ENCODE measurements at places on chromosomes 4 and X. TPM values are rescaled to one million over a fixed set of nuclear protein-coding genes. Genes with fewer than 3 reads are reported as not detected.

TIMP1 gene
- total RNA-seq: 189 TPM

- peaks cover 33% of the 10 kb centered on the region for H3K4me1 ChIP-seq
- no peaks in the 10 kb centered on the region for H3K27me3 ChIP-seq
- DNase-seq: no peak
- H3K4me3 ChIP-seq: no peak overlapping the region
- H3K36me3 ChIP-seq: no peaks in the 10 kb centered on the region
Measured at GRCh38 chr4:151319490-151319889, 5.9 kb downstream of the SH3D19 start.

TNIP3 gene
- 0.95 TPM for total RNA-seq

DNA sequence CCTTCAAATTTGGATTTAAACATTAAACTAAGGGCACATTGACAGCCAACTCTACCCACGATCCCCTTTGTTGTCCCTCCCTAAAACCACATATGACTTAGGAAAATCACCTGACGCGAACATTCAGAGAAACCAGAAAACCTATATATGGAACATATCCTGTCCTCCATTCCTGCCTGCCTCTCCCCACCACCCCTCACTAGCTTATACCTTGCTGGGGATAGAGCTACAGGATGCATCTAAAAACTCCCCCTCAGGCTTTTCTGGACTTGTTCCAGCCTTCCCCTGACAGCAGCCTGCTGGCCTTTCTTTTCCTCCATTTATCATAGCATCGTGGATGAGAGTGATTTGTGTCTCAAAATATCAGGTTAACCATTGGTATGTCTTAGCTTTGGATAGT, 8.8 kb downstream of the STK26 start:
- DNase-seq: no peak
- no peaks in the 10 kb centered on the region for H3K36me3 ChIP-seq
- no peaks in the 10 kb centered on the region for H3K4me1 ChIP-seq
- no peak overlapping the region for H3K4me3 ChIP-seq
- H3K27ac ChIP-seq: no peak overlapping the region
- H3K27me3 ChIP-seq: no peaks in the 10 kb centered on the region

DNA sequence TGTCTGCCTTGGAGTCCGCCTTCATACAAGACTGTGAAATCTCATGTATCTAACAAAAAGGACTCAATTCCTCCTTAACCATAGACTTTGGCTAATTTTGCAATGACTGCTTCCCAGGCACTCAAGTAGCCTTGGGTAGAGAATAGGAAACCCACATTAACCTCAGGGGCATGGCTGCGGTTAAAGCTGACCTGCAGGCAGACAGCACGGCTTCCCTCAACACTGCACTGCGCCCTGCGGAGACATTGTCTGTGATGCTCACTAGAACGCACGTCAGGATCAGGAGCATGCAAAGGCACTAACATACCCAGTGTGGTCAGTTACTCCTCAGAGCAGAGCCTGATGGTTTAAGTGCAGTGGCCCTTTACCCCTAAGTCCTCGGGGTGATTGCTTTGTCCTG, 10.3 kb upstream of the GPR143 start:
- H3K27me3 ChIP-seq: no peaks in the 10 kb centered on the region
- H3K36me3 ChIP-seq: no peaks in the 10 kb centered on the region
- no peak for DNase-seq

GRCh38 chr4:140174543-140174942, 20.6 kb upstream of the MAML3 start:
- no peaks in the 10 kb centered on the region for H3K36me3 ChIP-seq
- H3K27me3 ChIP-seq: no peaks in the 10 kb centered on the region
- H3K4me3 ChIP-seq: no peak overlapping the region
- H3K27ac ChIP-seq: no peak overlapping the region
- no peak for DNase-seq

DNA sequence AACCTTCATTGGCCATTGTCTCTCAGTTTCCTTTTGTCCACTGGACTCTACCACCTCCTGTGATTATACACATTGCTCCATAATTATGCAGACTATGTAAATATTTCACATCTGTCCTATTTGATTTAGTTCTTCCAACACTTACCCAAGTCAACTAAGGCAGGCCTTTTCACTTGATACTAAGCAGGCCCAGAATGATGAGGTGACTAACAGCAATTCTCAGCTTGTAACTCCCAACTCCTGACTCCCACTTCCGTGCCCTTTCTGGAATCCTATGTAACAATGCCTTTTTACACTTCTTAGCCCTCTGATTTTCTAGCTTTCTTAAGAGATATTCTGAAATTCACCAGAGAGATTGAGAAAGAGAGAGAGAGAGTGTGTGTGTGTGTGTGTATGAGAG, 6.6 kb downstream of the PAK3 start:
- H3K27me3 ChIP-seq: no peaks in the 10 kb centered on the region
- no peaks in the 10 kb centered on the region for H3K4me1 ChIP-seq
- DNase-seq: no peak
- no peaks in the 10 kb centered on the region for H3K36me3 ChIP-seq
- no peak overlapping the region for H3K4me3 ChIP-seq

DNA sequence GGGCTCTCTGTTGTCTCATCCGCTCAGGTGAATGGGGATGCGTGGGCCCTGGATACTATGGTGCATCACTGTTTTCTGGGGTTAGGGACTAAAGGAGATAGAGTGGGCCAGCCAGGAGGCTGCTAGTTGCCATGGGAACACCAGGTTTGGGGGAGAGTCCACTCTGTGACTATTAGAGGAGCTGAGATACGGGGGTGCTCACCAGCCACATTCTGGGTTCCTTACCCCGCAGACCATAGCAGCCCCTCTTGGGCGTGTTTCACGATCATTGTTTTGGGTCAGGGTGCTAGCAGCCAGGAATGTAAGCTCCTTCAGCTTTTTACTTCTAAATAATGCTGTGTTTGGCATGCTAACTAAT, 4.6 kb downstream of the EFNB1 start:
- no peaks in the 10 kb centered on the region for H3K36me3 ChIP-seq
- no peaks in the 10 kb centered on the region for H3K27me3 ChIP-seq
- DNase-seq: no peak
- H3K27ac ChIP-seq: no peak overlapping the region

RENBP gene
- total RNA-seq: 57.0 TPM

GRCh38 chrX:64570204-64570603, 175.0 kb upstream of the MTMR8 start:
- H3K36me3 ChIP-seq: no peaks in the 10 kb centered on the region
- H3K27me3 ChIP-seq: no peaks in the 10 kb centered on the region
- no peaks in the 10 kb centered on the region for H3K4me1 ChIP-seq
- no peak overlapping the region for H3K4me3 ChIP-seq
- no peak overlapping the region for H3K27ac ChIP-seq
- DNase-seq: no peak

- no peak overlapping the region for H3K4me3 ChIP-seq
- no peaks in the 10 kb centered on the region for H3K36me3 ChIP-seq
- H3K27me3 ChIP-seq: no peaks in the 10 kb centered on the region
- DNase-seq: no peak
- H3K4me1 ChIP-seq: no peaks in the 10 kb centered on the region
Measured at GRCh38 chr4:107333518-107333917, 297.4 kb upstream of the DKK2 start.

DNA sequence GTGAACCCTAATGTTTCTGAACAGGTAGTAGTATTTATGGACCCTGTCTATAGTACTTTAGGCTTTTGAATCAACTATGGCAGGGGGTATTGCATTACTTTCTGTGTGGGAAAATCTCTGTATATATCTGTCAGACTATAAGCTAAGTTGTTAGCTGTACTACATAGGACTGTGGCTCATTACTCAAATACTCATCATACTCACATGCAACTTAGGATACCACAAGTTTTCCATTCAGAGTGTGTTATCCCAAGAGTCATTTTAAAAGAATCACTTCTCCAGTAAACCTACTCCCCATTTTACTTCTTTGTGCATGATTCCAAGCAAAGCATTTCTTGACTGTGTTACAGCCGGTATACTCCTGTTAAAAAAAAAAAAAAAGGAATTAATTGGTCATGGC, 95.6 kb downstream of the PHOX2B start:
- no peak for DNase-seq
- no peak overlapping the region for H3K4me3 ChIP-seq
- H3K27me3 ChIP-seq: no peaks in the 10 kb centered on the region
- no peak overlapping the region for H3K27ac ChIP-seq
- H3K4me1 ChIP-seq: peaks cover 19% of the 10 kb centered on the region

DNA sequence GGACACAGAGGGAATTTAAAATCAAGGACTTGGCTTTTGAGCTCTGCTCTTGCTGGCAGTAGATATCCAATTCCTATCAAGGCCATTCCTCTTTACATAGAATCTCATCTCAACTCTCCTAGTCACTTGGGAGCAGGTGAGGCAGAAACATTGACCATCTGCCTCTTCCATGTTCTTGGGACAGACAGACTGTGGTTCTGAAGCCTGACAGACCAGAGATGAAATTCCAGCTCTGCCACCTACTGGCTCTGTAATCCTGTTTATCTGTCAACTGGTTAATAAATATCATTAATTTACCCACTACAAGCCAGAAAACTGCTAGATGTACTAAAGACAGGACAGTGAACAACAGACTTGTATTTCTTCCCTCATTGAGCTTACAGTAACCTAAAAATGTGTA, 300.8 kb downstream of the ADGRL3 start:
- no peaks in the 10 kb centered on the region for H3K27me3 ChIP-seq
- no peaks in the 10 kb centered on the region for H3K36me3 ChIP-seq
- no peak overlapping the region for H3K4me3 ChIP-seq

CXCL10 gene
- total RNA-seq: 3.3 TPM

DNA sequence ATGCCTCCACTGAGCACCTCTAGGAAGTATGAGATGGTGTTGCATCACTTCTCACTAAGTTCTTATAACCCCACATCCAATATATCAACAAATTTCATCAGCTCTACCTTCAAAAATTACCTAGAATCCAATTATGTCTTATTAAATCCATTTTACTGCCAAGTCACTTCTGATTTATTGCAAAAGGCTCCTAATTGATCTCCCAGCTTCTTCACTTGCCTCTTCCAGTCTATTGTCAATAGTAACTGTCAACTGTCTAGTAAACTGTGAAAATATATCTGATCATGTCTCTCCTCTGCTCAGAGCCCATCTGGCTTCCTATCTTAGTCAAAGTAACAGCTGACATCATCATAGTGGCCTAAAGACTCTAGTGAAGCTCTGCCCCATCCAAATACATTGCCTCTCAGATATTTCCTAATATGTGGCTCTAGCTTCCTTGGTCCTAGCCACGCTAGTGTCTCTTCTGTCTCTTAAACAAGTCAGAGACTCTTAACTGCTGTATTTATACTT, 414.5 kb upstream of the ATOH1 start:
- H3K36me3 ChIP-seq: no peaks in the 10 kb centered on the region
- no peaks in the 10 kb centered on the region for H3K4me1 ChIP-seq
- H3K27ac ChIP-seq: no peak overlapping the region
- no peak for DNase-seq
- no peaks in the 10 kb centered on the region for H3K27me3 ChIP-seq
- H3K4me3 ChIP-seq: no peak overlapping the region

TSPAN7 gene
- total RNA-seq: 54.6 TPM

All from lower lobe of right lung (tissue), 2 donors.